ENCODE measurements at places on chromosomes 12 and 14. TPM values are rescaled to one million over a fixed set of nuclear protein-coding genes. Genes with fewer than 3 reads are reported as not detected.

The DBX2 gene
- not detected for total RNA-seq

The PTHLH gene
- not detected for total RNA-seq

The C14orf180 gene
- total RNA-seq: not detected

The PLEKHD1 gene
- 1.2 TPM for total RNA-seq

The CMKLR1 gene
- total RNA-seq: 0.15 TPM

The ACVRL1 gene
- total RNA-seq: 2.5 TPM

The CLEC4E gene
- not detected for total RNA-seq

The ADGRD1 gene
- 0.44 TPM for total RNA-seq

The TIMM9 gene
- total RNA-seq: 40.7 TPM

The FOXA1 gene
- 1.3 TPM for total RNA-seq

The TMEM260 gene
- total RNA-seq: 12.5 TPM

The LRRIQ1 gene
- total RNA-seq: 0.89 TPM

The HPD gene
- total RNA-seq: 1.1 TPM

The FAM186B gene
- 0.42 TPM for total RNA-seq

The SMOC1 gene
- total RNA-seq: not detected

The OR4L1 gene
- not detected for total RNA-seq

The SLC8B1 gene
- total RNA-seq: 30.9 TPM

The RNF212B gene
- not detected for total RNA-seq

The NANOG gene
- total RNA-seq: 0.22 TPM
